ENCODE measurements at places on chromosomes 6 and 20.

- DNase-seq: no peak
Measured at GRCh38 chr20:61567204-61567603, 315.1 kb downstream of the CDH4 start.

GRCh38 chr6:134373282-134373922 is 55.5 kb upstream of the SGK1 start:
- DNase-seq: peak; percentile 21

DNA sequence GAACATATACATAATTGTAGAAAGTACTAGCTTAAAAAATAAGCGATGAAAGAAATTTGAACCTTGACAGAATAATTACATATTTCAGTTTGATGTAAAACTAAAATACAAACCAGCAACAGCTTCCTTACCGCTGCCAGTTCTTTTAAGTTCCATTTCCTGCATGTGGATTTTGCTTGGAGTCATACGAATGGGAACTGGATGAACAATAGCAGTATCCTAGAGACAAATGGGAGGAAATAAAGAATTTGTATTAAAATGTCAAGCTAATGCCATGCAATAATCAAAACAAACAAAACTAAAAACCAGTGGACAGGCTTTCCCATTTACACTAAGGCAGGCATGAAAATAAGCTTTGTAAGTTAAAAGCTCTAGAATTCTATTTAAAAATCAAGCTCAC is 67.1 kb downstream of the REPS1 start:
- no peak for DNase-seq

- no peak for DNase-seq
Measured at GRCh38 chr6:159168536-159169192, 536 bp upstream of the FNDC1 start.

- DNase-seq: no peak
Measured at GRCh38 chr20:41881466-41882046, 263.4 kb upstream of the CHD6 start.

- no peak for DNase-seq
Measured at GRCh38 chr6:52284131-52284459, 447 bp downstream of the MCM3 start.

DNA sequence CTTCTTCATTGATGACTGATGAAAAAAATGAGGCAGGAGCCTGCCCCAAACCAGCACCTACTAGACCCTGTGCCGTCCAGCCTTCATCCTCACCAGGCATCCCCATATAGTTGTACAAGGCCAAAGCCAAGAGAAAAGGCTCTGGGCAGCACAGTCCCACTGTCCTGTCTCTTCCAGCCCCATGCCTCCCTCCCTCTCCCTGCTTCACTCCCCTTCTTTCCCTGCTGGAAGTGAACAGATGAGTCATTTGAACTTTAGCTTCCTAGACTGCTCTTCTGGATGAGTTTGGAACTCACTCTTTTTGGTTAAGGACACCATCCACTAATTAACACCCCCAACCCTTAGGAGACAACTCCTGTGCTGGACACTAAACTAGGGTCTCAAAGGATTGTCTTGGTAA is 235.2 kb downstream of the LRFN2 start:
- no peak for DNase-seq

DNA sequence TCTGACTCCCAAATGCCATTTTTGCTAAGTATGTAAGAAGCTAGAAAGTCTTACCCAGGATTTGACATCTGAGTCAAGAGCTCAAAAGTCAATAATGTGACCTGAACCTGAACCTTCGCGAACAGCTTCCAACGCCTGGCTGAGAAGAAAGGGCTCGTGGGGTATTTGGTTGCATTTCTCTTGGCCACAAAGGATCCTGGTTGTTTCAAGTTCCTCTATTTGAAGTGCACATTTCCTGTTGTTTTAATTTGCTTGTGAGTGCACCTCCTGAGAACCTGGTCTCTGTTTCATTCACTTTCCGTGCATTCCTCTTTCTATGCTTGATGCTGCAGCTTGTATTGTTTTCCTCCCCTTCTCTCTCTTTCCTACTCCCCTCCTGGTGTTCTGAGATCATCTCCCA is 212.5 kb downstream of the FOXA2 start:
- peak; percentile 12 for DNase-seq

DNA sequence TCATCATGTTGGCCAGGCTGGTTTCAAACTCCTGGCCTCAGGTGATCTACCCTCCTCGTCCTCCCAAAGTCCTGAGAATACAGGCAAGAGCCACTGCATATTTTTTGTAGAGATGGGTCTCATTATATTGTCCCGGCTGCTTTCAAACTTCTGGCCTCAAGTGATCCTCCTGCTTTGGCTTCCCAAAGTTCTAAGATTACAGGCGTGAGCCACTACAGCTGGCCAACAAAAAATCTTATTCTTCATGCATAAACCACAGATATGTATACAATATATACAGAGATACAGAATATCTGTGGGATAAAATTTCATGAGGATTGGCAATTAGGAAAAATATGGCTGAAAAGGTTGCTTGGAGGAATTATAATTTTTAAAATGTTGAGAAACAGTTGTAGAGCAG is 49.9 kb downstream of the SLC35A1 start:
- no peak for DNase-seq

GRCh38 chr20:57840504-57841296 is 130.9 kb upstream of the PMEPA1 start:
- DNase-seq: no peak

- no peak for DNase-seq
Measured at GRCh38 chr6:28742668-28743270, 181.0 kb downstream of the TRIM27 start.

DNA sequence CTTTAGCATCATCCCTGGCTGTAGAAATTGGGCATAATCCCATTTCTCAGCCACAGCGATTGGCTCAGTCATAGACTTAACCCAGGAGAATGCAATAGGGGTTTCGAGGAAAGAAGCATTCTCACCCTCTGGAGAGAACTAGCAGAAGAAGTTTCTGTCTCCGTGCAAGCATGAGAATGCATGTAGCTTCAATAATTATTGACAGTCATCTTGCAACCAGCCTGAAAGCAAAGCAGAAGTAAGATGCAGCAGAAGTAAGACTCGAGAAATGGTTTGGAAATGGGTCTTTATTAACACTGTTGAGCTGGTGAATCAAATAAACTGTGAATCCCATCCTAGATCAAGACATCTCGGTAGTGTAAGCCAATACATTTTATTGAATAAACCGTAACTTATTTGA is 828.8 kb upstream of the GJE1 start:
- DNase-seq: no peak

DNA sequence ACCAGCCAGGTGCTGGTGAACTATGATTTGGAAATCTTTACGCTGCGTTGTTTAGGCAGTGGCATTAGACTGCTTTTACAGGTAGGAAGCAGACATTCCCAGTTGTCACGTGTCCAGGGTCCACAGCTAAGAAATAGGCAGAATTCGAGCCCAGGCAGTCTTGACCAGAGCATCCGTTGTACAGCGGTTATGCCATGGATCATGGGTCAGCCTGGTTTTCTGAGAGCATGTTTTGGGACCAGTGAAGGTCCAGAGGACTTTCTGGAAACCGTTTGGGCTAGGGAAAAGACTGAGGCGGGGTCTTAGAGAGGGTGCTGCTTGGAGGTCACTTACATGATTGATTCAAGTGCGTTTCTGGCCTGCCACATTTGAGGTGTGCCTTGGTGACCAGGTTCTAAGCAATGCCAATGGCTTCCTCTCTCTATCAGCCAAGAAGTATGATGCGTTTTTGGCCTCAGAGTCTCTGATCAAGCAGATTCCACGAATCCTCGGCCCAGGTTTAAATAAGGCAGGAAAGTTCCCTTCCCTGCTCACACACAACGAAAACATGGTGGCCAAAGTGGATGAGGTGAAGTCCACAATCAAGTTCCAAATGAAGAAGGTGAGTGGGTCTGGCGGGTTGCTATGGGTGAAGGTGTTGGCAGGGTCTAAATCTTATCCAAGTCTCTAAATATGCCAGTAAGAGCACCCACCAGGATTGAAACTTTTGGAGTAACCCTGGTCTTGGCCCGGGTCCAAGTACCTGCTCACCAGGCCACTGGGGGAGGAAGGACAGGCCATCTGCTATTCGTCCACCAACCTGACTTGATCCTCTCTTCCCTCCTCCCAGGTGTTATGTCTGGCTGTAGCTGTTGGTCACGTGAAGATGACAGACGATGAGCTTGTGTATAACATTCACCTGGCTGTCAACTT is 1.8 kb downstream of the RPL10A start:
- no peak for DNase-seq

DNA sequence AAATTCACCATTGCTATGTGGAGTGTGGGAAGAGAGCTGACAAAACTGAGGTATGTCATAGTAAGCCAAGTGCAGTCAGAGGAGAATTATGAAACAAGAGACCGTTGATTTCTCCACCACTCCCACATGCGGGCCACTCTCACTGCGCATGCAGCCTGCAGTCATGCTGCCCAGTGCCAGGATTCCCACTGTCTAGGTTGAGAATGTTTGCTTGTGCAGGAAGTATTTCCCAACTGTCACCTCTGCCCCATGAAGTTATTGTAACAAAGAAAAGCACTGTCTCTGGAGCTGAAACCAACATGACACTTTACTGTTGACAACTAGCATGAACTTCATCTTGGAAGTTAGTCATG is 18.7 kb upstream of the SFT2D1 start:
- no peak for DNase-seq

DNA sequence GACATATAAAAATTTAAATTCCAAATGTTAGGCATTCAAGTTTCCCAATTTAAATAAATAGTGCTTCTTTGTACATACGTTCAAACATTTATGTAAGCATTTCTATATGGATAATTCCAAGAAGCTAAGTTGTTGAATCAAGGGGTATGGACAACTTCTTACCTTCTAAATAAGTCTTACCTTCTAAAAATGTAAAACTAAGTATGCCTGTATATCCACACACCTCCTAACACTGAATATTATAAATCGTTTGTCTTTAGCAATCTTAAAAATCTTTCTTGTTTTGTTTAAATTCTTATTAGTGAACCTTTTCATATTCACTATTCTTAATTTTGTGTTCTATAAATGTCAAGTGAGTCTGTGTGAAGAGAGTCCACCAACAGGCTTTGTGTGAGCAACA is 2.5 kb upstream of the ZSCAN16 start:
- DNase-seq: no peak

DNA sequence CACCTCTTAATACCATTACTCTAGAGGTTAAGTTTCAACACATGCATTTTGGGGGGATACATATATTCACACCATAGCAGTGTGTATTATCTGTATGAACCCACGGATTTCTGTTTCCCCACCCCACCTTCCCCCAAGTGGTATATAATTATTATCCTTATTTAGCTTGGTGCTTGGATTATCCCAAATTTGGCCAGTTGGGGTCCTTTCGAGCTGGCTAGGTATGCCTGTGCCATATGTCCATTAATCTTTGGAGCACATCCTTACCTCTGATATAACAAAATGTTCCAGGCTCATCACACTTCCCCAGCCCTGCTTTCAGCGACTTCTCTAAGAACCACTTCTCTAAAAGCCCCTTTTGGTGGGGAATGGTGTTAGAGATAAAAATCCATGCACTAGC is 118.7 kb upstream of the MLIP start:
- no peak for DNase-seq

GRCh38 chr6:66861007-66861541 is 1154.0 kb upstream of the EYS start:
- DNase-seq: no peak

GRCh38 chr6:6328451-6328850 is 8.0 kb upstream of the F13A1 start:
- no peak for DNase-seq

DNA sequence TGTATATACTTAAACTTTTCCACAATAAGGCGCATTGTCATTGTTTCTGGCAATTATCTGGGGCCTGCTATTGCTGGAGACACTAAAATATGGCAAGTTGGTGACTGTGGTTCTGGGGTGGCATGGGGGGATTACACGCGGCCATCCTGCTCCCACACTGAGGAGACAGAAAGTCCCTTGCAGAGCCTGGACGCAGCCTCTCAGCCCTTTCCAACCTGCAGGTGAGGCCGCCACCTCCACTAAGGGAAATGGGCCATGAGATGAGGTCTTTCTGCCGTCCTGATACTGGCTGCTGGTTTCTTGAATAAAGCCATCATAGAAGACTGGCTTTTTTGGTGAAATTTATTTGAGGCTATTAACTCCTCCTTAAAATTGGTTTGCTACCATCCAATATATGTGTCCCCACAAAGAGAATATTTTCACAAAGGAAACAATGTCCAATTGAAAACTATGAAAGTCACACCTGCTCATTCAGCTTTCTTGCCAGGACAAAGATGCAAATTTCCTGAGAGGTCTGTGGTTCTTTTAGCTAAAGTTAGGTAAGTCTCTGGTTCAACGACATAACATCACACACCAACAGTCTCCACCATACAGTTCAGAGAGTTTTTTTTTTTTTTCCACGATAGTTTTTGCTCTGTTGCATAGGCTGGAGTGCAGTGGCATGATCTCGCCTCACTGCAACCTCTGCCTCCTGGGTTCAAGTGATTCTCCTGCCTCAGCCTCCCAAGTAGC is 13.0 kb downstream of the TXNDC5 start:
- DNase-seq: no peak

DNA sequence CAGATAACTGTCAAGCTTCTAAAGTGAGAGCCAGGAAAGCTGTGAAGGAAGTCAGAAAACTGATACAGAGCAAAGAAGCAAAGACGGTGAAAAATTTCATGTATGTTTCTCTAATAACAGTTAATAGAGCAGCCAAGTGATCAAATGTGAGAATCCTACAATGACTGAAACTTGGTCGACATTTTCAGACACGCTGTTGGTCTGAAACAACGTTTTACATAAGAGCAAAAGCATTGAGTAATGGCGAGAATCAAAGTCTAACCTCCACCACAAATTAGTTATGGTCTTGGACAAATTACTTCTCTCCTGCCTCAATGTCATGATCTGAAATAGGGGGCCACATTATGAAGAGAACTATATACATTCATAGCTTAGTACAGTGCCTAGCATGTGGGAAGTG is 3.3 kb downstream of the MKKS start:
- no peak for DNase-seq

DNA sequence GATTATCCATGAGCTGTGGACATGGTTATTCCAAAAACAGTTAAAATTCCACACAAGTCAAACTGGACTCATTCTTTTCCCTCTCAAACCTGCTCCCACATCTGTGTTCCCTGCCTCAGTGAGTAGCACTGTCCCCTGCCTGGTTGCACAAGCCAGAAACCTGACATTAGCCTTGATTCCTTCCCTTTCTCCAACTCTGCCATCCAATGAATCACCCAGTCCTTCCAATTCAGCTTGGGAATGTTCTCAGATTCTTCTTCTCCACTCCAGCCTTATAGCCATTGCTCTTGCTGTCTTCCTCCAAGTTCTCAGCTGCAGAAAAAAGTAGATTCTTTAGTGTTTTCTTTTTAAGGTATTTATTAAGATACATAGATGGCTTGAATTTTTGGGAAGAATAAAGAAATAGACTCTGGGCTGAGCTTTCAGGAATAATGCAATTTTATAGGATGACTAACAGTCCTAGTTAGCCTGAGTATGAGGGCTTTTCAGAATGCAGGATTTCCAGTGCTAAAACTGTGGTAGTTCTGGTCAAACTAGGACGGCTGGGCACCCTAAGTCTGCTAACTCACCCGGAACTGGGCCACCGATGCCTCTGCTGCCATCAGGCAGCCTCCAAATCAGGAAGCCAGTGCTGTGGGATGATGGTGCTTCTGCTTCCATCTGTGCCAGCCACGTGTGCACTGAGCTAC is 18.2 kb upstream of the SASH1 start:
- no peak for DNase-seq

- no peak for DNase-seq
Measured at GRCh38 chr6:116078945-116079344, 18.3 kb upstream of the FRK start.

- no peak for DNase-seq
Measured at GRCh38 chr20:58618351-58619076, 32.6 kb upstream of the STX16 start.

GRCh38 chr6:107079429-107079828 is 35.9 kb downstream of the BEND3 start:
- no peak for DNase-seq
